Stimulated activated naive CD4-positive, alpha-beta T cell treated with Interleukin-2 at 50 U/mL for 16 hours (primary cell): ENCODE measurements at places on chromosomes 1 and 21.

GRCh38 chr21:42350318-42350910 lies 380 bp downstream of the TFF2 start:
- no peak for DNase-seq

DNA sequence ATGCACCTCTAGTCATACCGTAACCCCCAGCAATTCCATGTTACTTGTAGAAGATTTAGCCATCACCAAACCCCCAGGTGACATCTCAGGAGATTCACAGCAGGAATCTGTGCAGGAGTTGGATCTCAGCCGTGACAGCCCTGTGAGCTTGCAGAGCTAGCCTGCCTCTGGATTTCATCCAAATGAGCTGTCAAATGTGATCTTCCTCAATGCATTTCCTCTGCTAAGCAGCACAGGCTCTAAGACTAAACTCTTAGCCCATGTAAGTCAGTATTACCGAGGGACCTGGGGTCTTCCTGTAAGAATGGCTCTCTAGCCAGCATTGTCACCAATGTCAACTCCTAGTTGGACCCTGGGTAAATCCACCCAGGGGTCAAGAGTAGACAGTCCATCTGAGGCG lies 41.7 kb downstream of the UMODL1 start:
- DNase-seq, result no peak

DNA sequence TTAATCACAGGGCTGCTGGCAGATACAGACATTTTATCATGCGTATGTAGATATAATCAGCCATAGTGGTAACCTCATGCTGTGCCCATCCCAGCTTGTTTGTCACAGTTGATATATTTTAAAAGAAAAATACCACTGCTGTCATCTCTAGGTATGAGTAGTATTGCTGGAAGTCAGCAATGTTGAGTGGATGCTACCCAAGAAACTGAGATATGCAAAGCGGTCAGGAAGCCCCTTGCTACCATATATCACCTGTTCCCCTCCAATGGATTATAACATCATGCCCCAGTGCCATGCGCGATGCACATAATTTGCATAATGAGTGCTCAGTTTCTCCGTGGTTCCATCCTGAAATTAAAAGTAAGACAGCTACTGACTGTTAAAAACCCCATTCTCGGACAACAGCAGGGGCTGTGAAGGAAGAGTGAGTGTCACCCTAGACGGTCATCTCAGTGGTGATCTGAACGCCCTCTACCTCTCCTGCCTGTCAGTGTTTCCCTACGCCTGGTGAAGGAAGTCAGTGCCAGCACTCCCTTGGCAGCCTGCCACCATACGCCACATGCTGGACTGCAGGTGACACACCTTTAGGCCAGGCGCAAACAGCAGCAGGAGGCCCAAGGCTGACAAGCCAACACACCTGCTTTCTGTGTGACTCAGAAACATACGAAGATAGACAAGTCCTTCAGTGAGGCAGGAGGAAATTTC lies 2.7 kb downstream of the IL10RB start:
- peak; percentile 41 for DNase-seq

GRCh38 chr1:65846866-65847265 lies 54.2 kb downstream of the PDE4B start:
- no peak for DNase-seq

- no peak for DNase-seq
Measured at GRCh38 chr1:227295609-227296008, 22.7 kb downstream of the CDC42BPA start.

DNA sequence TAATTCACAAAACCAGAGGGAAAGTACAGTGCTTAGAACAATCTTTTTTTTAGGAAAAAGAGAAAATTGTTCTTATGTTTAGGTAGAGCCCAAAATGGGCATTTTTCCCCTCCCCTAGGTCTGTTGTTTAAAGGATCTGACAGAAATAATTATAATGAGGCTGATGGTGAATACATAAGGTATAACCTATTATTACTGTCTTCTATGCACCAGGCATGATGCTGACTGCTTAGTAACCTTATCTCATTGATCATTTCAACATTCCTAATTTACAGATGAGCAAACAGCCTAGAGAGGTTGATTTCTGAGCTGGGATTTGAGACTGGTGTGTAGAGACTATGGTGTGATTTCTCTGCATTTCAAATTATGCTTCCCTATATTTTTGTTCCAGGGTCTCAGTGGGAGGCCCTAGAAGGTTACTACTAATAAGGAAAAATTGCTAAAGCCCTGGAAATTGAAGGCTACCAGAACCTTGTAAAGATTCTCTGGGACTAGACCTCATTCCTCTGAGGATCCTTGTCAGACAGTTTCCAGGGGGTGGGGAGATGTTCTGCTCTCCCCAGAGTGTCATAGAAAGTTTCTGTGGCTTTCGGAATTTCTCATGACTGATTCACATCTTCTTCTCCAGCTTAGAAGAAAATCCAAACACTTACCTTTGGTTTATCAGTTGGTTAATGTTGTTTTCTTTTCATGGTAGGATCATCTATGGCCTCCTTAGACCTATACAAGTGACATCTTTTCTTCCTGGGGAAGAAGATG lies 44.9 kb downstream of the ROR1 start:
- no peak for DNase-seq

DNA sequence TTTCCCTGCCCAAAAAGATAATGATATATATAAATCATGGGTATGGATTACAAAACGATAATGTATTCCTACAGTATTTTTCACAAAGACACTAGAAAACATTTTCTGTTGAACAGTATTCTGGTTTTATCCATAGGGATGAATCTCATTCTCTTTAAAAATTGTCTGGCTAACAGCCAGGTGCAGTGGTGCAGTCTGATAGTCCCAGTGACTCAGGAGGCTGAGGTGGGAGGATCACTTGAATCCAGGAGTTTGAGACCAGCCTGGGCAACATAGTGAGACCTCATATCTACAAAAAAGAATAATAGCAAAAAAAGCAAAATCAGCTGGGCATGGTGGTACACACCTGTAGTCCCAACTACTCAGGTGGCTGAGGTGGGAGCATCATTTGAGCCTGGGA lies 23.3 kb downstream of the PIP5K1A start:
- DNase-seq, result no peak

DNA sequence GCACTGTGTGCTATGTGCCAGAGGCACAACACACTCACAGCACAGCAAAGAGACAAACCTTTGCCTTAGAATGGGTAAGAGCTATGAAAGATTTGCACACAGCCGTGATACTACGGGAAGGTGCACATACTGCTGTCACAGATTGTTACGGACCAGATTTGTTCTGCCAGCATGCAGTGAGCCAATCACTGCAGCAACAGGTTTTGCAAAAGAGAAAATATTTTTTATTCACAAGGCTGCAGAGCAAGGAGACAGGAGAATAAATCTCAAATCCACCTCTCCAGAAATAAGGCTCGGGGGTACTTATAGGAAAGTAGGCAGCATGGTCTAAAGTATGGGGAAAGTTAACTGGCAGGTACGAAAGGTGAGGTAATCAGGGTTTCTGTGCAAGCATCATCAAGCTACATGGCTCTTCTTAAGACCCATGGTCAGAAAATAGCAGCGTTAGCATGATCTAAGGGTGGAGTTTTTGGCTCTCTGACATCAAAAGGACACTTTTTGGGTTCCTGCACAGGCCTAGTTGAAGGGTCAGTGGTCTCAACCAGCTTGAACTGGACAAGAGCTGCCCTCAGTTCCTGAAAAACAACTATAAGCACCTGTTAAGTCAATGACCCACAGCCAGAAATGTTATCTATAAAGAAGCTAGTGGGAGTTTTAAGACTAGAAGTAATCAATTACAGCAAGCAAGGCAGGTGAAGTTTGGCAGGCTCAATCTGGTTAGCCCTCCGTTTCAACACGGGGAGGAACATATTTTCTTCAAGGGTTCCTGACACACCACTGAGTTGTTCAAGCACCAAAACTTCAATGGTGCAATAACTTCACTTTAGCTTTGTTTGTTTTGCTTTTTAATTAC lies 186.0 kb downstream of the SLC35F3 start:
- DNase-seq, result no peak

DNA sequence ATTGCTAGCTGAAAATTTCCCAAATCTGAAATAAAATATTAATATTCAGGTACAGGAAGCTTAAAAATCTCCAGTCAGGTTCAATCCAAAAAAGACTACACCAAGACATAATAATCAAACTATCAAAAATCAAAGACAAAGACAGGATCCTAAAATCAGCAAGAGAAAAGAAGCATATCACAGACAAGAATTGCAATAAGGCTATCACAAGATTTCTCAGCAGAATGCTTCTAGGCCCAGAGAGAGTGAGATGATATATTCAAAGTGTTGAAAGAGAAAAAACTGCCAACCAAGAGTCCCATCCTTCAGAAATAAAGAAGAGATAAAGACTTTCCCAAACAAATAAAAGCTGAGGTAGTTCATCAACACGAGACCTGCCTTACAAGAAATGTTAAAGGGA lies 5.0 kb upstream of the SELP start:
- no peak for DNase-seq

DNA sequence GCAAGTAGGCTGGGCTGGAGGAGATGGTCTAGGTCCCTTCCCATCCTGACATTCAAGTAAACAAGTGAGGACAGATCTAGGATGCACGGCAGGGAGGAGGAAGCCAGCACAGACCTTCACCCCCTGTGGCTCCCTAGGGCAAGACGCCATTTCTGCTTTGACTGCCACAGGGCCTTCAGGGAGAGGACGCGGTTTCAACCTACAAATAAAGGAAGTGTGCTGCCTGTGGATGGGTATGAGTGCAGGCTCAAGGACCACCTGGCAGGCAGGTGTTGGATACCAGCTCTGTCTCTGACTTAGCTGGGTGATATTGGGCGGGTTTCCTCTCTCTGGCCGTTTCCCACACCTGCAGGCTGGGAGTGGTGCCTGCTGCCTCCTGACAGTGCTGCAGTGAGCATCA lies 16.2 kb downstream of the SLC2A1 start:
- no peak for DNase-seq

GRCh38 chr1:27936370-27936769 lies 1.6 kb downstream of the SMPDL3B start:
- DNase-seq, result no peak

GRCh38 chr1:7253988-7254587 lies 468.8 kb downstream of the CAMTA1 start:
- DNase-seq, result no peak

DNA sequence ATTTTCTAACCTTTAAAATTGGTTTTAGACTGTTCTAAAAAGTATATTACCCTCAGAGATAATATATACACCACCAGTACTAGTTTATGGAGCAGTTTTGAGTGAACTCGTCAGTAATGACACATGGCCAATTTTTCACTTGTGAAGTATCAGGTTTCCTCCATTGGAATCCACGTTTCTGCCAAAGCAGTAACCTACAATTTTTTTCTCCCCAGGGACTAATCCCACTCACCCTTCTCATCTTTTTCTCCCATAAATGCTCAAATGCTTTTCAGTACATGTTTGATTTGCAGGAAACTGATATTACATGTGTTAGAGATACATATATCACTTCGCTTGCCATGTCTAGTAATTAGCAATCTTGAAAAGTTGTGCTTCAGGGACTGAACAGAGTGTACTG lies 94.1 kb downstream of the COL24A1 start:
- no peak for DNase-seq

GRCh38 chr1:153536671-153537375 lies 1.0 kb upstream of the S100A6 start:
- no peak for DNase-seq

DNA sequence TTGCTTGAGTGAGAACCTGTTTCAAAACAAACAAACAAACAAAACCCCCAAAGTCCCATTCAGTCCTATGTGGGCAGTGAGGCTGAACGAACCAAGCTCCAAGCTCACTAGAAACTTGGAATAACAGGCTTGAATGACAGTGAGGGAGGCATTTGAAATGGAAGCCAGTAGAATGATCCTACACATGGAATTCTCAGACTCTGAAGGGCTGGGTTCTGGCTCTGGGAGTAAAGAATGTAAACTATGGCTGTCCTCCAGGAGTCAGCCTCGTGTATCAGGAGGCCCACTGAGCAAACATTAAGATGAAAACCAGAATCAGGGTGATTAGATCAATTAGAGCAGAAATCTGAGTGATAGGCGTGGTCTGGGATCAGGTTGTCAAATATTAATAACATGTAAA lies 14.9 kb downstream of the PCP4L1 start:
- DNase-seq, result no peak

DNA sequence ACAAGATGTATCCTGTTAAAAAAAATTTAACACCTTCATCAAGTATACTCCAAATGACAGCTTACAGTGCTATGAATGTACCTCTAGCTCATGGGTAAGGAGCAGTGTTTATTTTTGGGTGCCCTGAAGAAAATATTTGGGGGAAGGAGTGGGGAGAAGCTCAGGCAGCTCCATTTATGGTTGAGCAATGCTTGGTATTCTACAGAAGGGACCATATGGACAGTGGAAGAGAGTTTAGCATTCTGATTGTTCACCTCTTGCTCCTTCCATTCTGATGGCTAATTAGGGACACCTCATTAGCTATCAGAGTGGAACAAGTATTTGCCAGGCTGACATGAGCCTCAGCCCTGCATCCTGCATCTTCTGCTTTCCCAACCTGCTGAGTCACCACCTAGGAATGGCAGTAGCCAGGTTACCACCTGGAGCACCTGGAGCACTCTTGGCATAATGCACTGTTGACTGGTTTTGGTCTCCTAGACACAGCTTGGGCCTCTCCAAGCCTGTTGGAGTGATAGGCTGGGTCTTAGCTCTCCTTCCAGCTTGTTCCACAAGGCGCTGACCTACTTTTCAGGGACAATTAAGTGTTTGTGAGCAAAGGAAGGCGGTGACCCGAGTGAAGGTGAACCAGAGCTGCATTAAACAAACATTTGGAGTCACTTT lies 62.0 kb upstream of the MACF1 start:
- DNase-seq, result no peak

DNA sequence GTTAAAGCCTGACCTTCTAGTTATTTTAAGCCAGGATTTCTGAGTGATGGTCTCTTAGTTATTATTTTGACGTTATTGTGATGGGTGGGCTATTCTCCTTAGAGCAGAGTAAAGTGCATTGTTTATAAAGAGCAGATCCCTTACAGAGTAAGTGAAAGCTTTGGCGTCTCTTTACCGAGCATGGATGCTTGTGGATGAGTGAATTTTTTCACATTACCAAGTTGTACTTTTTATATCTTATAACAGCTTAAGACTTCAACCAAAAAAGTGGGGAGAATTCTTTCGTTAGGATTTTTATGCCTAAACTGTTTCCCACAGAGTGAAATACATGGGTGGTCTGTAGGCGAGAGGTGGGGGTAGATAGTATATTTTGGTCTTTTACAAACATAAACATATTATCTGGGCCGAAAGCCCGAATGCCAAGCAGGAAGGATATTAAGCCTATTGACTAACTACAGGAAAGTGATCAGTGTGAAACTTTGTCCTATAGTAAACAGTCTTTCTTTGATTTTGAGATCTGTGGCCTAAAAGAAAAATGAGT lies 279.1 kb upstream of the C1orf105 start:
- DNase-seq, result no peak

DNA sequence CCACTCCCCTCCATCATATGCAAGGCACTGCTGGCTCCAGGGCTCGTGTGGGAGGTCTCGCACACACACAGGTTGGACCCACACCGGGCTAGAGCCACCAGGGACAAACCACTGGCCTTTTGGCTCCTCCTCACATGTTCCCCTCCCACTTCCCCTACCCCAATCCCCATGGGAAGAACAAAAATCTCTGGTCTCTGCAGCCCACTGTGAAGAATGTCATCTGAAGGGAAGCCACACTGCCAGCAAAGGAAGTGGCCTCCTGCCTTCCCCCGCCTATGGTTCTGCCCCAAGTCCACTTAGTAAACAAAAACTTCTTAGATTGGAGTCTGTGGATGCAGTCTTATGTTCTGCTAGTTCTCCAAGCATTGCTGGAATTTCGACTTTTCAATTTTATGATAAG lies 24.2 kb downstream of the OLFML3 start:
- DNase-seq, result no peak

- no peak for DNase-seq
Measured at GRCh38 chr1:46372431-46372830, 21.7 kb upstream of the FAAH start.
